Mucosa of descending colon (tissue), 3 donors: ENCODE measurements at places on chromosomes 16 and 17. TPM values are rescaled to one million over a fixed set of nuclear protein-coding genes. Genes with fewer than 3 reads are reported as not detected.

Gene KLHL10
- total RNA-seq: not detected

- DNase-seq: no peak
Measured at GRCh38 chr16:67856927-67857546, 9.5 kb upstream of the CENPT start.

DNA sequence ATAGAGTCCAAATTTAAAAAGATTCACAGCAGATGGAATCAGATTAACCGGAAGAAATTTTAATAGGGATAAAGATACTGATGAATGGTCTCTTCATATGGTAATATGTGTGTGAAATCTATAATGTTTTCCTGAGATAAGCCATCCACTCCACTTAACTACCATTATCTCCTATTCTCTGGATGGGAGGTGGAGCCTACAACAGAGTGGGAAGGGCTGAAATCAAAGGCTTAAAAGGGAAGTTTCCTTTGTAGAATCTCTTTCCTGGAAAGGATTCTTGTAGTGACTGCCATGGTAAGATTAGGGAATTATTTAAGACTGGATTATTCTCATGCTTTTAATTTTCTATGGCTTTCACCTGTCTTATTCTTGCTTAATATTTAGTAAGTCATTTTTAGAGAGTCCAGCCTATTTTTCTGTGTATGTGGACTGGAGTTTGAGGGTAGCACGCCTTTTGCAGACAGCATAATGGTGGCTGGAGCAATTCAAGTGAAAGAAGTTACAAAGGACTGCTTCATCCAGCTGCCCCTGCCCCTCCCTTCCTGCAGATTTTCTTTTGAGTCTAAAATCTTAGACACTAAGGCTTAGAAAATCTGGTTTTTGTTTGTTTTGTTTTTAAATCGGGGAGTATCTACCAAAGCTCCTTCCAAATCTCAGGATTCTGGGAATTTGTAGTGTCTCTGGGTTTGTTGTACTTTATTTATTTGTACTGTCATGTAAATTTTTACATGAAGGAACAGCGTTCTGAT, 26.5 kb downstream of the KAT7 start:
- no peak for DNase-seq

GRCh38 chr17:39404542-39405378, 3.3 kb upstream of the FBXL20 start:
- DNase-seq: no peak

GRCh38 chr16:19853132-19853741, 31.4 kb downstream of the GPRC5B start:
- no peak for DNase-seq

GRCh38 chr17:58621174-58621573, 70.7 kb downstream of the TEX14 start:
- DNase-seq: no peak

DNA sequence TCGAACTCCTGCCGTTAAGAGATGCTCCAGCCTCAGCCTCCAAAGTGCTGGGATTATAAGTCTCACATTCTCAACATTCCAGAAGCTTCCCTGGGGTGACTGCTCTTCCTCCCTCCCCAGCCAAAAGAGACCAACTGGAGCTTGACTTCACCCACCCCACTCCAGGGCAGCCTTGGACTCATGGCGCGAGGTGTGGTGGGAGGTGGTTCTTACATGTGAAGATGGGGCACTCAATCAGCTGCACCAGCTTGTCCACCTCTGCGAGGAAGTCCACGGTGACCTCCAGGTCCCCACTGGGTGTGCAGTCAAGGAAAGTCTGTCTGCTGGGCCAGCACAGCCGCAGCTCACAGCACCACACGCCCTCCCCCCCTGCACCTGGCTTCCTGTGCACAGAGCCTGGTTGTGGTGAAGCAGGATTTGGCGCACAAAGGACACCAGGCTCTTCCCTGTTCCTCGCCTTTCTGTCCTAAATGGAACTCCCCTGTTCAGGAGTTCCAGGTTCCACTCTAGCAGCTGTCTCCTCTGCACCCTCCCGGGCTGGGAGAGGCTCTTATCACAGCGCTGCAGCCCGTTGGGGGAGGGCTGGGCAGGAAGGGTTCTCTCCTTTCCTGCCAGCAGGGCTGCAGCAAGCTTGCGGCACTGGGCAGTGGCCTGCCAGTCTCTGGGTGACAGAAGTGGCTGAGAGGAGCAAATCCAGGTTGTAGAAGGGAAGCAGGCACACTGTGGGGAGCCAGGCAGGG, 9.6 kb upstream of the MTSS2 start:
- peak; percentile 55 for DNase-seq

Gene XAF1
- total RNA-seq: 25.4 TPM

GRCh38 chr16:10576390-10577304, 3.8 kb downstream of the EMP2 start:
- DNase-seq: no peak

DNA sequence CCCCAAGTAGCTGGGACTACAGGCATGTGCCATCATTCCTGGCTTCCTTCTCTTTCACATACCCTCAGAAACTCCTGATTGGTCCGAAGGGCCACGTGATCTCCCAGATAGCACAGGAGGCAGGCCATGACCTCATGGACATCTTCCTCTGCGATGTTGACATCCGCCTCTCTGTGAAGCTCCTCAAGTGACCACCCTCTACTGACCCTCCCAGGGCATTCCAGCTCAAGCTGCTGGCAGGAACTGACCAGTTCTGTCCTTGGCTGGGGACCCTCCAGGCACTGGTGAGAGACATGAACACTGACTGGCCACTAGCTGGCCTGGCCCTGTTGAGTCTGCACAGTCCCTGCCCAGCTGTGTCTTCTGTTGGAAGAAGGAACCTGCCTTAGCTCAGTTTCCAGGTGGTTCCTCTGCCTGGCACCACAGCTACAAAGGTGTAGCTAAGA, 5.6 kb downstream of the ERAL1 start:
- no peak for DNase-seq

DNA sequence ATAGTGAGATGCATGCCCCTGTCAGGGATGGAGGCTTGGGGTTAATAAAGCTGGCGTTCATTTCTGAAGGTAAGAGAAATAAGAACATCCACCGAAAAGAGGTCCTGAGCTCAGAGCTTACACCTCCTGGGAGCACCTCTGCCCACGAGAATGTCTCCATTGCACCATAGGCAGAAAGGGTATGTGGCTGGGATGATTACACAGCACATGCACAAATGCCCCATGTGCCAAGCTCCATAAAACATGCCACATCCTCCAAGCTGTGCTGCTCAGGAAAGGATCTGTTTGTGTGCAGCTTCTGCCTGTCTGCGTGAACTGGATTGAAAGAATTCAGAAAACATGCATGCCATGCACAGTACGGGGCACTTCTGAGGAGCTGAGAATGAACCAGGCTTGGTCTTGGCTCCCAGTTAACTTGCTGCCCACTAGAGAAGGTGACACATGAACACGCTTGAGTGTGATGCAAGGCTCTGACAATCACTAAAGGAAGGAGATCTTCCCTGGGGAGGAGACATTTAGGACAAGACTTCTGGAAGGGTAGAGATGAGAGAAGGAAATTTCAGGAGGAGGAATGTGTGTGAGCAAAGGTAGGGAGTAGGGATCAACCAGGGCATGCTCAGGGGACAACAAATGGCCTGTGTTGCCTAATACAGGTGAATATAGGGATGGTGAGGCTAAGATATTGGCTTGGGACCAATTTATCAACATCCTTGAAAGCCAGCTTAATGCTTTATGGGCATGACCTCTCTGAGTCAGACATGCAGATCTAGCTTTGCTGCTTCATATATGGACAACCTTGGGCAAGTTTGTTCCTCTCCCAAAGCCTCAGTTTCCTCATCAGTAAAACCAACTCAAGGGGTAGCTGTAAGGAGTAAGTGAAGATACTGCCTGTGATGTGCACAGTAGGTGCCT, 32.0 kb upstream of the SMPD3 start:
- DNase-seq: no peak

- peak; percentile 19 for DNase-seq
Measured at GRCh38 chr16:70752426-70752825, 48.5 kb downstream of the VAC14 start.

GRCh38 chr17:56440419-56440818, 153.1 kb upstream of the NOG start:
- DNase-seq: no peak

DNA sequence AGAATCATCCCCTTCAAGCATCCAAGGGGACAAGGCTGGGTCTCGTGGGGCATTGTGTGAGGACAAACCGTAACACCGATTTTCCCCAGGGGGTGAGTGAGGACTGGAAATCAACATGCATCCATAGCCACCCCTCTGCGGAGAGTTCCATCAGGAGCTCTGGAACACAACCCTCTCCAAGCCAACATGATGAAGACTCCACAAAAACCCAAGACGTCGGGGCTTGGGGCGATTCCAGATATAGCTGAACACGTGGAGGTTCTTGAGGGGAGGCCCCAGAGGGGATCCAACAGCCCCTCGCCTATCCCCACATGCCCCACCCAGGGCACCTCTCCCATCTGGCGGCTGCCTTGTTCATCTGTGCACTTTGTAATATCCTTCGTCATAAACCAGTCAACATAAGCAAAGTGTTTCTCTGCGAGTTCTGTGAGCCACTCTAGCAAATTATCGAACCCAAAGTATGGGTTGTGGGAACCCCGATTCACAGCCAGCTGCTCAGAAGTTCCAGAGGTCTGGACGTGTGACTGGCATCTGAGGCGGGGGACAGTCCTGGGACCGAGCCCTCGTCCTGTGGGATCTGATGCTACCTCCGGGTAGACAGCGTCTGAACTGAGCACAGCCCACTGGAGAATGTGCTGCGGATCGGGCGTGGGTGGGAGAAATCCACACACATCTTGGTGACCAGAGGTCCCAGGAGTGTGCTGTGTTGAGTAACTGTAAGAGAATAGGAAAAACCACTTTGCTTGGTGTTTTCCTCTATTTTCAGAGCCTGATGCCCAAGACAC, 55.5 kb downstream of the RPH3AL start:
- DNase-seq: no peak

DNA sequence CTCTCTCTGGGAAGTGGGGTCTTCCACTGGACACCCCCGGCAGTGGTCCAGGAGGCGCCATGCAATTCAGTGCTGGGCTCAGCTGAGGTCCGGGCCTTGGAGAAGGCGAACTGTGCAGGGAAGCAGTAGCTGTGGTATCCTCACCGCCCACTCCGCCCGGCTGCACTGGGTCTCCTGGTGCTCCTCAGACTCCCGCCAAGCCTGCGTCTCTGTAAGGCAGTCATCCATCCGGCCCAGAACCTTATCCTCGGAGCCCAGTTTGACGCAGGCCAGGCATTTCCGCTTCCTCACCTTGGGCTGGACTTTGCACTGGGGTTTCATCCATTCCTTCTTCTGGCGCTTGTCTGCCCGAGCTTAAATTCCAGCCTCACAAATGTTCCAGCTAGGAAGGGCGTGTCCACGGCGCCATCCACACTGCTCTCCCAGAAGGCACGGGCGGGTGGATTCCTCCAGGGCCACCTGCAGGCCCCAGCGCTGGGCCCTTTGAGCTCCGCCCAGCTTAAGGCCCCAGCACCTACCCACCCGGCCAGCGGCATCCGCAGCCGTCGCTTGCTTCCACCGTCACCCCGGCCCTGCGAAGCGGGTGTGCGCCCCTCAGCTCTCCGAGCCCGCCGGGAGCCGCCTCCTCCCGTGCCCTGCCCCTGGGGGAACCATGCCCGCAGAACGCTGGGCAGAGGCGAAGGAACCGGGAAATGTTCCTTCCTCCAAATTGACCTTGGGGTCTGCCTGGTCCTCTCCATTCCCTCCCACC, 1884.8 kb downstream of the TP53TG3F start:
- no peak for DNase-seq

DNA sequence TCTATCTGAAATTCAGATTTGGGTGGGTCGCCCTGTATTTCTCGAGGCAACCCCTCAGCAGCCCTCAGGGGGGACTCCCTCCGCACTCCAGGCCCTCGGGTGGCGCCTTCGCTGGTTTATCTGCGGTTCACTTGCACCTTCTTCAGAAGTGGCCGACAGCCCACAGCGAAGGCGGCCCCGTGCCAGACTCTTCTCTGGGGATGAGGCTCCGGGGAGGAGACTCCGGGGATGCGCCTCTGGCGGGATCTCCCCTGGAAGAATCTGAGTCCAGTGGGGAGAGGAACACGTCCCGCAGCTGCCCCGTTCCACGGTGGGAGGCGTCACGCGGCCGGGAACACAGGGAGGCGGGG, 63.9 kb upstream of the DNAJA2 start:
- DNase-seq: peak; percentile 32

DNA sequence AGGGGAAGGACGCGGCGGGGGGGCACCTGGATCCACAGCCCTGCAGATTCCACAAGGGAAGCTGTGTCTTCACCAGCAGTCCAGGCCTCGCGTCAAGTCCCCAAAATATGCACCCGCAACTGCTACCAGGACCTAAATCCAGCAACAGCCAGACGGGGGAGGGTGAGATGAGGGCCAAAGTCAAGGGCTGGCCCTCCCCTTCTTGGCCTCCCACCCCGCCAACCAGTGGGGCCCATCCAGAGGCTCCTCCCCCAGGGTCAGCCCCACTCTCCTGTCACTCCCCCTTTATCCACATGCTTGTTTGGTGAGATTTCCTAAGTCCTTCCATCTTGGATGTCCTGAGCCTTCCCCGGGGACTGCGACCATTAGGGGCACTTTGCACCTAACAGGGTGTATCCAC, 138.7 kb downstream of the ENGASE start:
- no peak for DNase-seq

DNA sequence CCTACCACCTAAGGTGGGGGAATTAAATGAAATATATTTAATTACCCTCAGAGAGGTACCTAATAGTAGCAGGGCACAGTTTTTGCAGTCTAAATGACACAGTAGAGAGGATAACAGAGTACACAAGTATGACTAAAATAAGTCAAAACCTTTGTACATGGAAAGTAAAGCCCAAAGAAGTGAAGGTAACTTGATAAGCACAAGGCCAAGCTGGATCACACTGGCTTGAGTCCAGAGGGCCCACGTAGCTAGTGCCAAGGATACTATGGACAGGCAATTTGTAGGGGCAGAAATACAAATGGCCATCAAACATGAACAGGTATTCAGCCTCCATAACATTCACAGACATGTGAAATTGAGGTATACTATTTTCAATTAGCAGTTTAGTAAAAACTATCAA, 7.6 kb downstream of the MYO18A start:
- DNase-seq: no peak

Gene HID1
- total RNA-seq: 56.9 TPM

GRCh38 chr16:11688520-11688886, 20.2 kb downstream of the SNN start:
- DNase-seq: no peak

DNA sequence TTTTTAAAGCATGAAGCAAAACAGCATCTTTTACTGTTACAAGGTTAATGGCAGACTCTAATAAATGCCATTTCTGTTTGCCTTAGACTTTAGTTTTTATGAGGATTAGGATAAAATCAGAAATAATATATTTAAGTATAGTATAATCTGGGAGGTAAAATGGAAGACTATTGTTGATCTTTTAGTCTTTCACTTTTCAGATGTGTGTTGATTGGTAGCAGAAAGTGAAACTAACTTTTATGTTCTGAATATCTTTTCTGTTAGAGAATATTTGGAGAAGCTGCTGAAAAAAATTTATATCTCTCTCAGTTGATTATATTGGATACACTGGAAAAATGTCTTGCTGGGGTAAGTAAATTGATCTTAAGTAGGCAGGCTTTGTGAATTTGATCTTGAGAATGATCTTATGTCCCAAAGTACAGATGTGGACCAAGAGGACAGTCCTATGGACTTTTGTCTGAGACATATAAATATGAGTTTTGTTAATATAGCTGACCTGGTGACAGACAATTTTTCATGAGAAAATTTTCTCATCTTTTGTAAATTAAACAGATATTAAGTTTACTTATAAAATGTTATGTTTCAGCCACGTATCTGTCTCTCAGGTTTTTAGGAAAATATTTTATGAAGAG, 64.1 kb downstream of the NF1 start:
- no peak for DNase-seq

- DNase-seq: no peak
Measured at GRCh38 chr16:12868788-12869187, 32.6 kb upstream of the SHISA9 start.

Gene FBXW10
- total RNA-seq: not detected
